Aorta (tissue), 5 donors: ENCODE measurements at places on chromosomes 2 and 18.

DNA sequence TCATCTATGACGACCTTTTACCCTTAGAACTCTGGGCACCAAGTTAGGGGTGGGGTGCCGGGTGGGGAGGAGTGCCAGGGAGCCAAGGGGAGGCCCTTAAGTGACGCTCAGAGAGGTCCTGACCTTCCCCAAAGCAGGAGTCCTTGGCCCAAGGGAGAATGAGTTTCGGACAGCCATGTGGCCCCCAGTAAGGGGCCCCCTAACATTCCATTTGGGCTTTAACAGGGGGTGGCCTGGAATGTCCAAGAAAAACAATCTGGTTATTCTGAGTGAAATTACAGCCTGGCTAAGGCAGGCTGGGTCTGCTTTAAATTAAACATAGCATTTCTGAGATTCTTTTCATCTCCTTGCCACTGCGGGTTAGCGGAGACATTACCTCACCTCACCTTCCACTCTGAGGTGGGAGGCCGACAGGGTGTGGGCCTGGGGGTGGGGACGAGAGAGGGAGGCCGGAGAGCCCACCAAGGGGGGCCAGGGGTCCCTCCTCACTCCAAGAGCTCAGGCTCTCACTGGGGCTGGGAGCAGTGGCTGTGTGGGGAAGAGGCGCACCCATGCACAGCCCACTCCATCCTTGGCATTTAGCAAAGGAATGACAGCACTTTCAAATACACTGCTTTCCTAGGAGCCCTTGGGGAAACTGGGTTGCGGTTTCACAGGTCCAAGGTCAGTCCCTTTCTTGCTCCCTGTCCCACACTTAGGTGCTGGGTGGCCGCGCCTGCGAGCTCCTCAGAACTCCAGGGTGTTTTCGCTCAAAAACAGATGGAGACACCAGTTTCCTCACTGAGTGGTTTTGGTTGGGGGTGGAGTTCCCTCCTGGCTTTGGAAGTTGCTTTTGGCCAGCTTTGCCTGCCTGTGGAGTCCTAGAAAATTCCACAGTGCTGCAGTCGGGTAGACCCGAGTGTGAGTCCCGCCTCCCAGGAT lies 107.4 kb downstream of the POLR1A start:
- peak overlapping the region; percentile 64 for H3K27ac ChIP-seq
- peak; percentile 76 for DNase-seq
- no peaks in the 10 kb centered on the region for H3K27me3 ChIP-seq
- no peaks in the 10 kb centered on the region for H3K36me3 ChIP-seq

GRCh38 chr2:101775092-101775491 lies 77.6 kb downstream of the MAP4K4 start:
- H3K27ac ChIP-seq, result no peak overlapping the region
- no peaks in the 10 kb centered on the region for H3K36me3 ChIP-seq
- H3K4me1 ChIP-seq, result peaks cover 17% of the 10 kb centered on the region
- H3K4me3 ChIP-seq, result no peak overlapping the region
- no peak for DNase-seq

DNA sequence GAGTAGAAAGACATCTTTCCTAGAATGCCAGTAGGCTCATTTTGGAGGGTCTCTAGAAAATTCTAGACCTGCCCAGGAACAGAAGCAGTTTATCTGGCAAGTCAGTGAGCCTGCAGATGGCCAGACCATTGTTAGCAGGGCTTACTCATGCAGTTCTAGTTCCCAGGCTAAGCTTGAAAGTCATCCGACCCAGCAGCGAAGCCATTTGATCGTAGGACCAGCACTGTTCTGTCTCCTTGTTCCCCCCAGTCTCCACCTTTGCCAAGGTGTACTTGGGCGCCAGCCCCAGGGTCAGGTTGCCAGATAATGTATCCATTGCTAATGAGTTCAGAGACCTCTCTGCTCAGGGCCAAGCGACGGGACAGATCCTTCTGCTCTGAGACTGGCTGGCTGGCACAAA lies 70.1 kb downstream of the EPAS1 start:
- H3K4me1 ChIP-seq, result no peaks in the 10 kb centered on the region
- H3K4me3 ChIP-seq, result no peak overlapping the region
- peaks cover 9% of the 10 kb centered on the region for H3K36me3 ChIP-seq
- no peak overlapping the region for H3K27ac ChIP-seq
- H3K27me3 ChIP-seq, result no peaks in the 10 kb centered on the region
- DNase-seq, result no peak

DNA sequence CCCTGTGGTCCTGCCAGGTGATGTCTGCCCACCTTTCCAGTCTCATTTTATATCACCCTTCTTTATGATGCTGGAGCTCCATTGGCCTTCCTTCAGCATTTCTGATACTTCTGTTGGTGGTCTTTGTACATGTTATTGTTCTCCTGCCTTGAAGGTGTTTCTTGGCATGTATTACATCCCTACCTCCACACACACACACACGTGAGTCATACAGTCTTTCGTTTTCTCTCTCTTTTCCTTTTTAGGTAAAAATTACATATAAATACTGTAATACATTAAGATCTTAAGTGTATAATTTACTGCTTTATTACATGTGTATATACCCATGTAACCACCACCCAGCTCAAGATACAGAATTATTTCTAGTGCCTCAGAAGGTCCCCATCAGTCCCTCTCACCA lies 10.2 kb upstream of the ADGRF3 start:
- no peak for DNase-seq
- H3K36me3 ChIP-seq, result no peaks in the 10 kb centered on the region
- H3K27me3 ChIP-seq, result no peaks in the 10 kb centered on the region
- no peaks in the 10 kb centered on the region for H3K4me1 ChIP-seq
- H3K4me3 ChIP-seq, result no peak overlapping the region

DNA sequence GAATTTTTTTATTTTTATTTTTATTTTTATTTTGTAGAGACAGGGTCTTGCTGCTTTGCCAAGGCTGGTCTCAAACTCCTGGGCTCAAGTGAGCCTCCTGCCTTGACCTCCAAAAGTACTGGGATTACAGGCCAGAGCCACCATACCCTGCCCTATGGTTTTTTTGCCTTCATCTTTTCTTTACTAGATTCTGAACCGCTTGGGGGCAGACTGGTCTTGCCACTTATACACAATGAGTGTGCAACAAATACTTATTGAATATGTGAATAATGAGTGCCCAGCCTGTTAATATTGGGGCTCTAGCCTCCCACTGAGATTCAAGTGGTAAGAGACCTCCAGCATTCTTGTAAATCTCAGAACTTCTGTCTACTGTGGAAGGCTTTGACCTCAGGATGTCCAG lies 3.9 kb downstream of the NCK2 start:
- no peaks in the 10 kb centered on the region for H3K27me3 ChIP-seq
- H3K27ac ChIP-seq, result no peak overlapping the region
- DNase-seq, result no peak
- H3K4me3 ChIP-seq, result no peak overlapping the region
- H3K36me3 ChIP-seq, result no peaks in the 10 kb centered on the region

DNA sequence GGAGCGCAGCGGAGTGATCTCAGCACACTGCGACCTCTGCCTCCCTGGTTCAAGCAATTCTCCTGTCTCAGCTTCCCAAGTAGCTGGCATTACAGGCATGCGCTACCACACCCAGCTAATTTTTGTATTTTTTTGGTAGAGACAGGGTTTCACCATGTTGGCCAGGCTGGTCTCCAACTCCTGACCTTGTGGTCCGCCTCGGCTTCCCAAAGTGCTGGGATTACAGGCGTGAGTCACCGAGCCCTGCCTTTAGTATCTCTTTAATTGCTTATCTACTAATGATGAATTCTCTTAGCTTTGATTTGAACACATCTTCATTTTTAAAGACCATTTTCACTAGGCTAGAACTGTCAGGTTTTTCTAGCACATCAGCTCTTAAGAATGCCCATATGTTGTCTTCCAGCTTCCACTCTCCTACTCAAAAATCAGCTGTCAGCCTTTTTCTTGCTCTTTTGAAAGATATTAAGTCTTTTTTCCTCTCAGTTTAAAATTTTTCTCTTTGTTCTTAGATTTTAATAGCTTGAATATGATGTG lies 16.1 kb upstream of the MFSD2B start:
- no peaks in the 10 kb centered on the region for H3K36me3 ChIP-seq
- no peaks in the 10 kb centered on the region for H3K4me1 ChIP-seq
- DNase-seq, result no peak
- H3K4me3 ChIP-seq, result no peak overlapping the region
- no peak overlapping the region for H3K27ac ChIP-seq

GRCh38 chr18:38032516-38032915 lies 466.9 kb upstream of the CELF4 start:
- no peaks in the 10 kb centered on the region for H3K4me1 ChIP-seq
- DNase-seq, result no peak
- H3K27ac ChIP-seq, result no peak overlapping the region
- no peaks in the 10 kb centered on the region for H3K36me3 ChIP-seq
- no peaks in the 10 kb centered on the region for H3K27me3 ChIP-seq
- no peak overlapping the region for H3K4me3 ChIP-seq

- no peaks in the 10 kb centered on the region for H3K4me1 ChIP-seq
- no peak for DNase-seq
- no peak overlapping the region for H3K27ac ChIP-seq
Observed at GRCh38 chr2:222108957-222109585, 189.7 kb downstream of the PAX3 start.

DNA sequence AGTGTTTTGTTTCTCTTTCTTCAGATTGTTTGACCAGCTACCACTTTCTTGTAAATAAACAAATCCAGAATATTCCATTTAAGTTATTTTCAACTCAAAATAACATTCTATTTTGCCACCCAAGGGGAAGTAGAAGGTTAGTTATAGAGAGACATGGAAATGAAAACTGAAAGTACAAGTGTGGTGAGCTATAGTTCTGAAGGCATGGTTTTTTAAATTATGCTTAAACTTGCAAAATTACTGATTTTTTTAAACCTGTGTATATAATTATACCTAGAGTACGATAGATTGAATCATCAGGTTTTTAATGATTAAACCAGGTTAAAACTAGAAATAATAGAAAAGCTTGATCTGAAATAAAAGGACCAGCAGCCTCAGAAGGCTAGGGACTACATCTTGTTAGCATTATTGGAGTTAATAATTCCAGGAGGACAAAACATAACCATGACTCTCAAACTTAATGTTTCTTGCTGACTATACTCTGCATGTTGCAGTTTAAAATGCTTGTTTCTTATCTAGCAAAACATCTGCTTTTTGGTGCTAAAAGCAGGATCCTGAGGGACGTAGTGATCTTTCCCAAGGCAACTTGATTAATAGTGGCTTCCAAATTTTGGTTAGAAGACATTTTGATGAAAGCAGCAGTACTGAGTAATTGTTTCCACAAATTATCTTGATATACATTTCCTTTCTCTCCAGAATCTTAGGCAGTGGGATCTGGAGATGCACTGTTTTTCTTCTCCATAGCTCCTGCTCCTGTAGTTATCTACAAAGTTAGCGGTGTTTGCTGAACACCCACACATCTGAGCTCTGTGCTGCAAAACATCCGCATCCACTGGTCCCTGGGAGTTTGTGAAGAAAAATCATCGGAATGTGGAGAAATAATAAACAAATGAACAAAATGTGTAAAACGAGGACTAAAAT lies 327.2 kb upstream of the PKDCC start:
- H3K27me3 ChIP-seq, result no peaks in the 10 kb centered on the region
- DNase-seq, result no peak
- H3K36me3 ChIP-seq, result no peaks in the 10 kb centered on the region
- peaks cover 7% of the 10 kb centered on the region for H3K4me1 ChIP-seq
- no peak overlapping the region for H3K27ac ChIP-seq

DNA sequence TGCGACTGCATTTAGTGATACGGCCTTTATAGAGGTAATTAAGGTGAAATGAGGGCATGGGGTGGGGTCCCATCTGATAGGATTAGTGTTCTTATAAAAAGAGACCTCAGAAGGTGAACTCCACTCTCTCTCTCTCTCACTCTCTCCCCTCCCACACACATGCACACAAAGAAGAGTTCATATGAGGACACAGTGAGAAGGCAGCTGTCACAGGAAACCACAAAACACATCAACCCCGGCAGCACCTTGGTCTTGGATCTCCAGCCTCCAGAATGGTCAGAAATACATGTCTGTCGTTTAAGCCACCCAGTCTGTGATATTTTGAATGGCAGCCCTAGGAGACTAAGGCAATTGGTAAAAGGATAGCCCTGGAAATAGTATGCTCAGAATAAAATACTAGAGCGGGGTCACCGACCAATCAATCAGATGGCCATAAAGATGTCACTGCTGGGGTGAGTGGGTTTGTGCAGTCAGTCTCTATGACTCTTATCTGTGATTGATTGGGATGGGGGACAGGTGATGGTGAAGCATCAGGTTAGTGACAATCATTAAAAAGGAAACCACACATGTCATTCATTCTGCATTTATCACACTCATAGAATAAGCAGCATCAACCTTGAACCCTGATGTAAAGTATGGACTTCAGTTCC lies 118.9 kb upstream of the POU3F3 start:
- H3K36me3 ChIP-seq, result no peaks in the 10 kb centered on the region
- H3K4me1 ChIP-seq, result no peaks in the 10 kb centered on the region
- no peaks in the 10 kb centered on the region for H3K27me3 ChIP-seq
- DNase-seq, result no peak

- H3K27me3 ChIP-seq, result no peaks in the 10 kb centered on the region
- no peak overlapping the region for H3K4me3 ChIP-seq
- no peak for DNase-seq
- H3K36me3 ChIP-seq, result peaks cover 4% of the 10 kb centered on the region
- H3K4me1 ChIP-seq, result peaks cover 5% of the 10 kb centered on the region
Observed at GRCh38 chr2:221478485-221478863, 93.6 kb downstream of the EPHA4 start.

DNA sequence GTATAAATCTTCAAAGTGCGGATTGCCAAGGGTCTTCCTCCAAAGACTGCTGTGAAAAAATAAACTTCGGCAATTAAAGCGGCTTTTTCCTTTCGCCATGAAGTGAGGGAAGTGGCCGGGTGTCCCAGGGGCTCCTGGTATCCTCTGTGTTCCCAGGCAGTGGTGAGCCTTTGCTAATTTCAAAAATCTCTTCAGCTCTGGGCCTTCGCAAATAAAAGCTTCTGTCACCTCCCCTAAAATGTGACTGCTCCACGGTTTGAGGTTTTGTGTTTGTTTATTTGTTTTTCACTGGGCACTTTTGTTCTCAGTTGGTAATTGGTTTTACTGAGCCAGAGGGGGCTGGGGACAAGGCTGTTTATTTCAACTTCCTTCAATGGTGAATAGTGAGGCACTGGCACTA lies 270.1 kb upstream of the POU3F3 start:
- no peak for DNase-seq
- no peak overlapping the region for H3K27ac ChIP-seq
- no peaks in the 10 kb centered on the region for H3K27me3 ChIP-seq
- no peaks in the 10 kb centered on the region for H3K4me1 ChIP-seq

DNA sequence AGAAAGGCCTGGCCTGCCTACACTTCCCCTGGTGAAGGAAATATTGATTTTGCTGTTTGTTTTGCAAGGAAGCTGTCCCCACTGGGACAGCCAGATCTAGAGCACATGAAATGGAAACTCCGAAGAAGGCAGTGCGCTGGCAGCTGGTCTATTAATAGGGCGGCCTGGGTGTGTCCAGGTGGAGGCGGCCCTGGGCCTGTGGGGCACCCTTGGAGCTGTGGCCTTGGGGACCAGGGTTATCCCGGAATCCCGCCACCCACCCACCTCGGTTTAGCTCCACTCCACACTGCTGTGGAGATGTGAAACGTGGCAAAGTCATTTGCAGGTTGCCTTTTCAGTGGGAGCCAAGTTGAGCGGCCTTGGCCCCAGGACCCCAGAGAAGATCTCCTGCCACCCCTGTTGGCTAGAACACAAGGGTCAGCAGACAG lies 204.3 kb downstream of the KLHL29 start:
- no peak overlapping the region for H3K4me3 ChIP-seq
- H3K27me3 ChIP-seq, result no peaks in the 10 kb centered on the region
- no peak overlapping the region for H3K27ac ChIP-seq
- no peak for DNase-seq

GRCh38 chr18:6871566-6871965 lies 142.1 kb downstream of the ARHGAP28 start:
- H3K4me3 ChIP-seq, result no peak overlapping the region
- no peak overlapping the region for H3K27ac ChIP-seq
- no peaks in the 10 kb centered on the region for H3K4me1 ChIP-seq
- H3K36me3 ChIP-seq, result no peaks in the 10 kb centered on the region

- H3K27me3 ChIP-seq, result no peaks in the 10 kb centered on the region
- no peak overlapping the region for H3K27ac ChIP-seq
- peak; percentile 75 for DNase-seq
- H3K36me3 ChIP-seq, result no peaks in the 10 kb centered on the region
Observed at GRCh38 chr2:42835577-42836371, 43.4 kb upstream of the HAAO start.
